Tongue (tissue), 3 donors: ENCODE measurements at places on chromosomes 4 and X.

- DNase-seq: no peak
These were observed 124.0 kb downstream of the HMX1 start for GRCh38 chr4:8747467-8748235.

GRCh38 chr4:152579916-152580315 lies 44.0 kb upstream of the FBXW7 start:
- no peak for DNase-seq

DNA sequence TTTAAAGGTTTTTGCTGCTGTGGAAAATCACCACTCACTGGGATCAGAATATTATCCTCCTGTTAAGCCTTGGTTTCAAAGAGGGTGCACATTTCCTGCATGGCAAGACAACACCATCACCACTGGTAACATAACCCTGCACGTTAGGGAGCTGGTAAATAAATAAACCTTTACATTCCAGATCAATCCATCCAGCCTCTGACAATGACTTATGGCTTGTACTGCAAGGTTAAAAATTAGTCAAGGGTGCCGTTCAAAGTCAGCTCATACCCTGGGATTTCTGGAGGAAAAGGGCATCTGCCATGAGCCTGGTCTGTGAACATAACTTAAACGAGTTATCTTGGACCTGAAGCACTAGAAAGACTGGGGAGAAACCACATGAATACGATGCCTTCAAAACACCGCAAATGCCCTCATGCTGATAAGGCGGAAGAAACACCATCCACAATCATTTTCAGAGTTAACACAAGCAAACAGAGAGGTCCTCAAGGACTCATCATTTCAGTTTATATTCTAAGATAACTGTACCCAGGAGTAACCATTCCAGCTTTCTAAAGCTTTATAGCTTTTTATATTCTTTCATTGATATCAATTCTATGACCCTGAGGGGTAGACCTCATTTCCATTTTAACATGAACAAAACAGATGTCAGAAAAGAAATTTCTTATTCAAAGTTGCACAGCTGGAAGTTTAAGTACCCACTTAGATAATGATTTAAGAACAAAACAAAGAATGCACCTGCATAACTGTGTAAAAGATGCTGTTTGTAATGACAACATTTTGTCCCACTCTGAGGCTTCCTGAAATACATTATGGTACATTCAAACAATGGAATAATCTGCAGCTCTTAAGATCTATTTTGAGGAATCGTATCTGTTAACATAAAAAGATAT lies 103.1 kb downstream of the NPNT start:
- no peak for DNase-seq

DNA sequence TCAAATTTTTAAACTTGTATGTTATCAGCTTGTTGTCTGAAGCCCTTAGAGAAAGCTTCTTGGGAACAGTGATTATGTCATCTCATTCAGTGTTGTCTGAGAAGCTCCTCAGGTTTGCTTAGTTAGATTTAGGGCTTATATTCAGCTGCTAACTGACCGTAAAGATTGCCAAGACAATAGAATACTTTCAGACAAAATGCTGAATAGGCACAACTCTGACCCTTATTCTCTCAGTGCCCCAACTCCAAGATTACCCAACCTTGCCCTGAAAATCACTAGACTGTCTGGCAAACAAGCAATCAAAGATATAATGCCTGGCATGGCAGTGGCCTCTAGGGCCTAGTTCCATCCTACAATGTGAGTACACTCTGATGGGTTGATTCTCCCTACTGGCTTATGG lies 950.5 kb upstream of the HS3ST1 start:
- DNase-seq: no peak

DNA sequence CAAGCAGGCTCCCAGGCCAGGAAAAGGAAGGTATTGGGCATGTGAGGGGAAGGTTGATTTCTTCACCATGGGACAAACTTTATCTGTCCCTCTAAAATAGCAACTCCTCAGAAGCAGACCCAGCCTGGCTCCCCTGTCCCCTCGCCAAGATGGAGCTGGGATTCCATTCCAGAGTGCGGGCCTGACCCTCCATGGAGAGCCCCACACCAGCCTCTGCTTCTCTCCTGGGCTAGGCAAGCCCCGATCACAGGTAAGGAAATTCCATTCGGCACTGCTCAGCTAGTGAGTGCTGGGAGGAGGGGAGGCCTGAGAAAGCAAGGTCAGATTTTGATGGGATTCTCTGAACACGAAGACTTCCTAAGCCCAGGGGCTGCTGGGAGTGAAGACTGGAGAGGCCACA lies 98.4 kb downstream of the EFNB1 start:
- DNase-seq: no peak

- no peak for DNase-seq
These were observed 118.2 kb downstream of the GRID2 start for GRCh38 chr4:92421920-92422319.
